ENCODE measurements at places on chromosomes 13 and 19. TPM values are rescaled to one million over a fixed set of nuclear protein-coding genes. Genes with fewer than 3 reads are reported as not detected.

The CDX2 gene
- total RNA-seq, result 0.17 TPM

The LYL1 gene
- 11.7 TPM for total RNA-seq

The ARMC6 gene
- total RNA-seq, result 19.5 TPM

The VSTM2B gene
- 0.17 TPM for total RNA-seq

The KHSRP gene
- total RNA-seq, result 201 TPM

The SEMA6B gene
- total RNA-seq, result 5.0 TPM

The LIN7B gene
- 6.8 TPM for total RNA-seq

The CDC34 gene
- total RNA-seq, result 53.3 TPM

The ELSPBP1 gene
- total RNA-seq, result not detected

The ATXN8OS gene
- not detected for total RNA-seq

The FCAR gene
- not detected for total RNA-seq

The MAMSTR gene
- total RNA-seq, result 1.6 TPM

The ZNF443 gene
- 6.7 TPM for total RNA-seq

DNA sequence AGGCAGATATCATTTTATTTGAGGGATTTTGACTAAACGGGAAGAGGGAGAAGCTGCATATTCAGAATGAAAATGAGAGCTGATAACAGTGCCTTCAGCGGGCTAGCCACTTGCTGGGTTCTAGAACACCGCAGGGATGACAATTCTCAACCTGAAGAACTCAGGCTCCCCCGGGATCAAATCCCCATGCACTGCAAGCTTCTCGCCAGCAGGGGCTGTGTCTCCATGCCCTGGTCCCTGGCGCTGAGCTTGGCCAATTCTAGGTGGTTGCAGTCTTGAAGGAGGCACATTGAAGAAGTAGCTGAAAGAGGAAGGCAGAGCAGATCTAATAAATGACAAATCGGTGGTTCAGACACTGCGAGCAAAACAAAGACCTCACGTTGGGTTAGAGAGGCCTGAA, 128.7 kb downstream of the UQCRFS1 start:
- no peak for DNase-seq

DNA sequence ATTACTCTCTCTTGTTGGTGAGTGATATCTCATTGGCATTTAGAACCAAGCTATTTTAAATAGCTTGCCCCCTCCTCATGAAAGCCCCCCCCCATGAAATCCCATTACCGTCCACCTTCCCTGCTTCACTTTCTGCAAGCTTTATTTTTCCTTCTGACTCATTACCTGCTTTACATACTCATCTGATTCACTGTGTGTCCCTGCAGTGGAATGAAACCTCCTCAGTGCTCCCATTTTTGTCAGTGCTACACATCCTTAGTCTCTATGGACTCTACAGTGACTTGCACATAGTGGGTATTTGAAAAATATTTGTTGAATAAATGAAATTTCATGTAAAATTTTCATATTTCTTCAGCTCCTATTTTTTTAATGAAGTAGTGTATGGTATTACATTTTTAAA, 62.3 kb downstream of the DOCK9 start:
- no peak for DNase-seq

GRCh38 chr19:18437491-18438330, at the start of gene ISYNA1:
ISYNA1 (minus strand) TSS chr19:18438133; CDS start chr19:18437979, 154 bp downstream.
- peak; percentile 38 for DNase-seq

GRCh38 chr19:49930483-49931011, 1.2 kb upstream of the NUP62 start:
- DNase-seq, result no peak

DNA sequence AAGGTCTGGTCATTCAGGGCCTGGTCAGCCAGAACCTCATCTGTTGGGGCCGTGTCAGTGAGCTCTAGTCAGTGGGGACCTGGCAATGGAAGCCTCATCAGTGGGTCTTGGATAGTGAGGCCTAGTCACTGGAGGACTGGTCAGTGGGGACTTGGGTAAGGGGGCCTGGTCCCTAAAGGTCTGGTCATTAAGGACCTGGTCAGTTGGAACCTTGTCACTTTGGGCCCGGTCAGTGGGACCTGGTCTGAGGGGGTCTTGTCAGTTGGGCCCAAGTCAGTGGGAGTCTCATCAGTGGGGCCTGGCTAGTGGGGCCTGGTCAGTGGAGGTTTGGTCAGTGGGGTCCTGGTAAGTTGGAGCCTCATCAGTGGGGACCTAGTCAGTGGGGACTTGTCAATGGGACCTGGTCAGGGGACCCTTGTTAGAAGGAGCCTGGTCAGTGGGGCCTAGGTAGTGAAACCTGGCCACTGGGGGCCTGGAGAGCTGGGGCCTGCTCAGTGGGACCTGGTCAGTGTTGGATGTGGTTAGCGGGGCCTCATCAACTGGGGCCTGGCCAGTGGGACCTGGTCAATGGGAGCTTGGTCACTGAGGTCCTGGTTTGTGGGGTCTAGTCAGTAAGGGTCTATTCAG, 43.7 kb upstream of the TPM4 start:
- DNase-seq, result no peak

- DNase-seq, result no peak
Observed at GRCh38 chr13:113061271-113061625, 44.3 kb upstream of the F7 start.

GRCh38 chr13:88718781-88719180, 1047.6 kb downstream of the SLITRK5 start:
- no peak for DNase-seq

DNA sequence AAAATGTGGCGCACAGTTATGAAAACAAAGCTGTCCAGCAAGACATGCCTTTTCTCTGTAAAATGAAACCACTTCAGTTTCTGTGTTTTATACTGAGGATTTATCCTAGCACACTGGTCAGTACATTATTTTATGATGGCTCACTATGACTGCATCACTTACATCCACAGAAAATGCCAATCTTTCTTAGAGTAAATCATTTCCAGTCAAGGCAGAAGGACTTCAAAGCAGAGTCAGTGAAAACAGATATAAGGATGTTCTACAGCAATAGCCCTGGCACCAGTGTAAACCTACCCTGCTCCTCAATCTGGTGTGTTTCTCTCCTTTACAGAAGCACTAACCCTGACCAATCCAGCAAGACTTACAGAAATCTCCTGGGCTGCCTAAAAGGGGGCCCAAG, 473.5 kb downstream of the GPC6 start:
- no peak for DNase-seq

DNA sequence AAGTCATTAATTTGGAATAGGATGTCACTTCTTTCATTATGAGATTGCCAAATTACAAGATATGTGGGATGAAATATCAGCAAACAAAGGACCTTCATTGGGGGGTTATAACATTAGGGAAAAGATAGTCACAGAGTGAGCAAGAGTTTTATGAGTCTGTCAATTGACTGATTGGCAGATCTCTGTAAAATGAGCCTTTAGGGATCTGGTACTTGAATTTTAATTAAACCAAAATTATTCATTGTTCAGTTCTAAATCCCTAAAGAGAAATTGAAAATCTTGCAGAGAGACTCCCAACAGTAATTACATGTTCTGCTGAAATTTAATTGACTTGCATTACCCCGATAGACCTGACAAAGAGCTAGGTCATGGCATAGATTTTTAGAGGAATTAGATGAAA, 768.1 kb upstream of the SPRY2 start:
- DNase-seq, result no peak

DNA sequence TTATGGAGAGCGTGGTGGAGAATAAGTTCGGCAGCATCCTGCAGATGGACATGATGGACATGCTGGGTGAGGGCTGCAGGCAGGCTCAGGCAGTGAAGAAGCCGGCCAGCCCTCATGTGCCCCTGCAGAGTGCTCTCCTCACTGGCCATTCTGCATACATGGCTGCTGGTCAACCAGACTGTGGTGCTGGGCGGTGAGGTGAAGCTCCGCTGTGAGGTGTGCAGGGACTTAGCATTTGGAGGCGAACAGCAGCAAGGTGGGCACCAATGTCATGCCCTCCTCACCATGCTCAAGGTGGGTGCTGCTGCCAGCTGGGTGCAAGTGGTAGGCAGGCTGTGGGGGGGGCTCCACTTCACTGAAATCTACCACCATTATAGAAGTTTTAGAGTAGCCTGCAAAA, 5.7 kb upstream of the ZNF492 start:
- DNase-seq, result no peak

DNA sequence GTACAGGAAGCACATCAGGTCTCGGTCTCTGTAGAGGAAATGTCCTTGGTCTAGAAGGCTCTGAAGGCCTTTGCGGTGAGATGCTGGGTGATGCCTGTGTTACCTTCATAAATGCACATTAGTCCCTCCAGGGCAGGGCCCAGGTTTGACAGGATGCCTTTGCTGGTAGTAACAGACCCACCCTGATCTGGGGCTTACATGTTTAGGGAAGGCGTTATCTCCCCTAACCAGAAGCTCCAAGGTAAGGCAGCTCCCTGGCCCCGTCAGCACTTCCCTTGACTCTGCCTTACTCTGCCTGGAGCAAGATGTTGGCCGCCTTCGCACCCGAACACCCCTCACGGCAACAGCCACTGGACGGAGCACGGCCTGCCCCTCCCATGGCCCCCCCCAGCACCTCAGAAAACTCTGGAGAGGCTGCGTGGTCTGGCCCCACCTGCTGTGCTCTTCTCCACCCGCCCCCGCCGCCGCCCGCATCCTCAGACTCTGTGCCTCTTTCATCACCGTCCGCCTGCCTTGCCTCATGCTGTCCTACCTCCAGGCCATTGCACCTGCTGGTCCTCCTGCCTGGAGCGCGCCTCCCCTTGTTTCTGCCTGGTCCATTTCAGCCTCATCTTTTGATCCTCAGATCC, 9.1 kb downstream of the AP2A1 start:
- no peak for DNase-seq

DNA sequence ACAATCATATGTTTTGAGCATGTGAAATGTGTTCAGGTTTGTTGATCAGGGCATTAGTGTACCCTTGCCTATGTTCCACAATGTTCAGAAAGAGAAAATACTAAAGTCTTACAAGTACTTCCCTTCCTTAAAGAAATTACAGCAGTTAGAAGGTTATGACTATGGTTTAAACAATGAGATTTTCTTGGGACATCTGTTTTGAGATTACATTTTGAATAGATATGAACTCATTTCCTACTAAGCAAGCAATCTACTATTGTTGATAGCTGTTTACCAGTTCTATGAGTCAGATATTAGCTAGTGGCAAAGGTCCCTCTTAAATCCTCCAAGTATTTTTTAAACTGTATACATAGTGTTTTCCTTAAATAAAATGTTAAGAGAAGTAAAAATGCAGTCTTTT, 241.3 kb downstream of the DACH1 start:
- DNase-seq, result no peak

GRCh38 chr19:2115911-2116426, 19.3 kb downstream of the IZUMO4 start:
- no peak for DNase-seq

- DNase-seq, result no peak
Observed at GRCh38 chr13:66693656-66694055, 536.5 kb downstream of the PCDH9 start.

DNA sequence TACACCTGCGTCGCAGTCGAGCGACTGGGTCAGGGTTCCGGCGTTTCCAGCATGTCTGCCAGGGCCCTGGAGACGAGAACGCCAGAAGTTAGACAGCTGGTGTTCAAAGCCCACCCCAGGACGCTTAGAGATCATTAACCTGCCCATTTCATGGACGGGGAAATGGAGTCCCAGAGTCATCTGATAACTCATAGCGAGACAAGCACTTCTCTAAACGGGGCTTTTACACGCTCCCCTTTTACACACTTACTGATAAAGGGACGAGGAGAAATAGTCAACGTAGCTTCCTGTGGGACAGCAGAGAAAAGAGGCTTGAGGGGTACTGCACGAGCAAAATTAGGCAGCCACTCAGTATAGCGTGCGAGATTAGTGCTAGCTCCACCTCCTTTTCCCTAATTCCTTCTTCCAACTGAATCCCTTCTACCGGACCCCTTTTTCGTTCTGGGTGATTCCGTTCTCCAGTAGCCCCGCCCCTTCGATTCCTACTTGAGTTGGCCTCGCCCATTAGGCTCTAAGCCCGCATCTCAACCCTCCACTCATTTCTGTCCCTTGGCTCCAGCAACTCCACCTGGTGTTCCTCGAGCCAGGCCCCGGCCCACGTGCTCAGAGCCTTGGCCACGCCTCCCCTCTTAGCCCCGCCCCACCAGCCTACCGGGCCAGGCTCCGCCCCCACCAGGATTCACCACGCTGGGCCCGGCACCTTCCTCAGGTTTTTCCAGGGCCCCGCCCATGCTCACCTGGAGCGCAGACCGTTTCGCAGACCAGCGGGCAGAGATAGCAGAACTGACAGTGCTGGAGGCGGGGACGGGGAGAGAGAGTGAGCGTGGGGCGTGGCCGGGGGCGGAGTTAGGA, 3.7 kb downstream of the HRC start:
- DNase-seq, result peak; percentile 94

- no peak for DNase-seq
Observed at GRCh38 chr13:72165276-72165675, 298.3 kb upstream of the DACH1 start.

DNA sequence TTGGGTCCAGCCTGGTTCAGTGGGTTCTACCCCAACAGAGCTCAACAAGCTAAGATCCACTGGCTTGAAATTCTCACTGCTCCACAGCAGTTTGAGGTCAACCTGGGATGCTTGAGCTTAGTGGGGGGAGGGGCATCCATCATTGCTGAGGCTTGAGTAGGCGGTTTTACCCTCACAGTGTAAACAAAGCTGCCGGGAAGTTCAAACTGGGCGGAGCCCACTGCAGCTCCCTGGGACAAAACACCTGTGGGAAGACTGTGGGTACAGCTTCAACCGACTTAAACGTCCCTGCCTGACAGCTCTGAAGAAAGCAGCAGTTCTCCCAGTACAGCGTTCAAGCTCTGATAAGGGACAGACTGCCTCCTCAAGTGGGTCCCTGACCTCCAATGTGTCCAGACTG, 1161.9 kb downstream of the UQCRFS1 start:
- DNase-seq, result no peak

GRCh38 chr13:19766591-19766990, 16.2 kb downstream of the PSPC1 start:
- DNase-seq, result no peak

- peak; percentile 58 for DNase-seq
Observed at GRCh38 chr19:32287811-32288227, 57.6 kb upstream of the ZNF507 start.

Data from mucosa of gallbladder (tissue), 1 donor.